ENCODE measurements at places on chromosomes 11 and 22.

DNA sequence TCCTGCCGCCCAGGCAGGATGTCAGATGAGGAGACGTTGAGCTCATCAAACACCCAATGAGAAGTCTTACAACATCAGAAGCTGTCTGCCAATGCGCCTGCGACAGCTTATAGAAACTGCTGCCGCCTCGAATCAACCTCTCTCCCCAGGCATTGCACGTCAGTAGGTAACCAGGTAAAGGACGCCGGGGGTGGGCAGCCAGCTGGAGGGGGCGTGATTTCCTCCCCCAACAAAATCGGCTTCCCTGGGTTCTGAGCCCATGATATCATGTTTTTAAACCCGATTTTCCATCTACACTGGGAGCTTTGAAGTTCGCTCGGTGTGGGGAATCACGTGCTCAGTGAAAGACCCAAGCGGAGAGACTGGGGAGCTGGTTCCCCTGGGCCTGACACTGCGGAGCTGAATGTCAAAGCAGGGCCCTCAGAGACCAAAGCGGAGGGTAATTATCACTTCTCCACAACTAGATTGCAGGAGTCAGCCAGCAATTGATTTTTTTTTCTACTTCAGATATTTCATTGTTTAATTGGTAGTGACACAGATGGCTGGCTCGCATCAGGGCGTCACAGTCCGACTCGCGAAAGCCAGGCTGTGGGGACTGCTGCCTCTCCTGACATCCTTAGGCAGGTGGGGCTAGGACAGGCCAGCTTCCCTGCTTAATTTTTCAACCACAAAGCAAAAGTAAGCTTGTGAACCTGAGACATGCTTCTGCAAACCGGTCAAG is 15.4 kb downstream of the FAM83F start:
- no peaks in the 10 kb centered on the region for H3K36me3 ChIP-seq
- H3K4me3 ChIP-seq = no peak overlapping the region
- no peaks in the 10 kb centered on the region for H3K4me1 ChIP-seq
- H3K27ac ChIP-seq = no peak overlapping the region

- no peak overlapping the region for H3K4me3 ChIP-seq
- H3K4me1 ChIP-seq = peaks cover 5% of the 10 kb centered on the region
- H3K36me3 ChIP-seq = no peaks in the 10 kb centered on the region
- no peak for DNase-seq
Observed at GRCh38 chr11:69251639-69252489, 42.1 kb upstream of the MYEOV start.

DNA sequence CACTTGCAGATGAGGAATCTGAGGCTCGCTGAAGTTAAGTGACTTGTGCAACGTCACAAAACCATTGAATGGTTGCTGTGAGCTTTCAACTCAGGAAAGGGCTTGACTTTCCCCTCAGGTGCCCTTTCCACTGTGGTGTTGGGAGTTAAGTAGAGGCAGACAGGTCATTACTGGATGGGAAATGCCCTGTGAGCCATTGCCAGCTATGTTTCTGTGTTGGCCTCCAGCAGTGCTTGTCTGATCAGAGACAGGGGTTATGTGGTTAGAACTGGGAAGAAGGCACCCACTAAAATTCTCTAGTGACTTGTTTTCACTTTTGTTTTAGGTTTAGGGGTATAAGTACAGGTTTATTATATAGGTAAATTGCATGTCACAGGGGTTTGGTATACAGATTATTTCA is 96.6 kb downstream of the FDX1 start:
- no peaks in the 10 kb centered on the region for H3K36me3 ChIP-seq
- H3K27ac ChIP-seq = no peak overlapping the region
- DNase-seq = no peak
- H3K27me3 ChIP-seq = no peaks in the 10 kb centered on the region
- H3K4me1 ChIP-seq = peaks cover 5% of the 10 kb centered on the region
- no peak overlapping the region for H3K4me3 ChIP-seq

- H3K27me3 ChIP-seq = no peaks in the 10 kb centered on the region
- H3K4me1 ChIP-seq = no peaks in the 10 kb centered on the region
- H3K4me3 ChIP-seq = no peak overlapping the region
- no peak overlapping the region for H3K27ac ChIP-seq
Observed at GRCh38 chr11:116596346-116597260, 176.2 kb downstream of the BUD13 start.

DNA sequence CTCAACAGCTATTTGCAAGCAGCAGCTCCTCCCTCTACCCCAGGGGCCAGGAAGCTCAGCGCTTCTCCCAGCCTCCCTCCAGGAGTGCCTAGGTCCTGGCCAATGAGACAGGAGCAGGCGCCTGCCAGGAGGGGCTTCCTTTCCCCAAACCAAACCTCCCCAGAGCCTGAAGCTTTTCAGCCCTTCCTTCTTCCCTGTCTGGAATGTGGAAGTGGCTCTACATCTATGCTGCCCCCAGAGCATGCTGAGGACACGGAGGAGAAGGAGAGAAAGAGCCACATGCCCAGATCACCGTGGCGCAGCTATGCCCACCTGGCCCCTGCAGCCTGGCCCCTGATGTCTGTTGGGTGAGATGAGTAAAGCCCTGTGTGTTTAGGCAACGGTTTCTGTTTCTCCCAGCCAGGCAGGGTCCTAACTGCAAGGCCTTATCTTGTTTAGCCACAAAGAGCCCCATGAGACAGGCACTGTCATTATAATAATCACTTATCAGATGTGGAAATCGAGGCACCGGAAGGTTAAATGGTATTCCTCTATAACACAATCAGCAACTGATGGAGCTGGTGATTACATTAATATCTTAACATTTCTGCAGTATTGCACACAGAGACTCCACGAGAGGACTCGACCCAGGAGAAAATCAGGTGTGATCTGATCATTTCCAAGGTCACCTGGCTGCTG is 315.8 kb downstream of the CTTN start:
- no peak overlapping the region for H3K27ac ChIP-seq
- no peaks in the 10 kb centered on the region for H3K27me3 ChIP-seq

DNA sequence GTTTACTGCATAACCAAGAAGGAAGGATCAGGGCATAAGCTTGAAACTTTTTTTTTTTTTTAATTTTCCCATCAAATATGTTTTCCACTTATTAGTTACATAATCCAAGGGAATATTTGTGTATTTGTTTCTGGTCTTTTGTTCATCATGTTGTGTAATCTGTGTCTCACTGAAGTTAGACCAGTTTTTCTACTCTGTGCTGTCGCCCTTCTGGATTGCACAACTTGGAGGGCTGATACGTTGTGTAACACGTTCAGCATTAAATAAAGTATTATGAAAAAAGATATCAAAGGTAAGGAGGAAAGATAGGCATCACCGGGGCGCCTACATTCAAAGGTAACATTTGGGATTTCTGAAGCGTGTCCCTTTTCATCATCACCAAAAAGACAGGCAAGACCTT is 3.3 kb upstream of the E2F8 start:
- H3K36me3 ChIP-seq = peaks cover 2% of the 10 kb centered on the region
- H3K27me3 ChIP-seq = no peaks in the 10 kb centered on the region

GRCh38 chr11:107792049-107792443 is 66.5 kb downstream of the SLC35F2 start:
- 0 out of 2 replicates have a peak, but pooled peaks cover 4% of the 10 kb centered on the region for H3K4me1 ChIP-seq
- no peaks in the 10 kb centered on the region for H3K27me3 ChIP-seq
- DNase-seq = no peak
- no peaks in the 10 kb centered on the region for H3K36me3 ChIP-seq
- H3K4me3 ChIP-seq = no peak overlapping the region

All from SJSA1 (cell line).